HFF-Myc (cell line): ENCODE measurements at places on chromosomes 3 and 15.

- DNase-seq = no peak
Measured at GRCh38 chr3:10367506-10367905, 46.6 kb upstream of the SEC13 start.

GRCh38 chr15:64044300-64045100 lies 1.8 kb downstream of the DAPK2 start:
- no peak for DNase-seq

- no peak for DNase-seq
Measured at GRCh38 chr3:63753567-63753966, 65.5 kb upstream of the C3orf49 start.

- DNase-seq = no peak
Measured at GRCh38 chr15:63073497-63074172, 31.1 kb downstream of the TPM1 start.

DNA sequence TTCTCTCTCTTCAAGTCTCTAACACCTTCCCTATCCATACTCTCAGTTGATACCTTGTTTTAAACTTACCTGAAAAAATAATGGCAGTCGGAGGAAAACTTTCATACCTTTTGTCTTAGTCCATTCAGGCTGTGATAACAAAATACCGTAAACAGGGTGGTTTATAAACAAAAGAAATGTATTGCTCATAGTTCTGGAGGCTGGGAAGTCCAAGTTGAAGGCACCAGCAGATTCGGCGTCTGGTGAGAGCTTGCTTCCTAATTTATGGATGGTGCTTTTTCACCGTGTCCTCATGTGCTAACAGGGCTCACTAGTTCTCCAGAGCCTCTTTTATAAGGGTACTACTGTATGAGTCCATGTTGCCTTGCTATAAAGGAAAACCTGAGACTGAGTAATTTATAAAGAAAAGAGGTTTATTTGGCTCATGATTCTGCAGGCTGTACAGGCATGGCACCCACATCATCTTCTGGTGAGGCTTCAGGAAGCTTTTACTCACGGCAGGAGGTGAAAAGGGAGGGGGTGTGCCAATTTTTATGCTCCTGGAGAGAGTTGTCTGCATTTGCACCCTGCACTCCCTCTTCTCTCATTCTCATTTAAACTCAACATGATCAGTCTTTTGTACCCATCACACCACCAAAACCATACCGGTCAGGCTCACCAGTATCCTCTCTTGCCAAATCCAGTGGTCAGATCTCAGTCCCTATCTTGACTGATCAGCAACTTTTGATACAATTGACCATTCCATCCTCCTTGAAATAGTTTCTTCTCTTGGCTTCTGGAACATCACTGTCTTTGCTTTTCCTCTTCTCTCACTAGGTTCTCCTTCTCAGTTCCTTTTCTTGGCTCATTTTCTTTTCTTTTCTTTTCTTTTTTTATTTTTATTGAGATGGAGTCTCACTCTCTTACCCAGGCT lies 21.6 kb downstream of the ST6GAL1 start:
- DNase-seq = no peak

GRCh38 chr3:135084405-135084804 lies 289.3 kb downstream of the EPHB1 start:
- no peak for DNase-seq

GRCh38 chr15:65132878-65133547 lies 595 bp downstream of the PDCD7 start:
- DNase-seq = no peak

DNA sequence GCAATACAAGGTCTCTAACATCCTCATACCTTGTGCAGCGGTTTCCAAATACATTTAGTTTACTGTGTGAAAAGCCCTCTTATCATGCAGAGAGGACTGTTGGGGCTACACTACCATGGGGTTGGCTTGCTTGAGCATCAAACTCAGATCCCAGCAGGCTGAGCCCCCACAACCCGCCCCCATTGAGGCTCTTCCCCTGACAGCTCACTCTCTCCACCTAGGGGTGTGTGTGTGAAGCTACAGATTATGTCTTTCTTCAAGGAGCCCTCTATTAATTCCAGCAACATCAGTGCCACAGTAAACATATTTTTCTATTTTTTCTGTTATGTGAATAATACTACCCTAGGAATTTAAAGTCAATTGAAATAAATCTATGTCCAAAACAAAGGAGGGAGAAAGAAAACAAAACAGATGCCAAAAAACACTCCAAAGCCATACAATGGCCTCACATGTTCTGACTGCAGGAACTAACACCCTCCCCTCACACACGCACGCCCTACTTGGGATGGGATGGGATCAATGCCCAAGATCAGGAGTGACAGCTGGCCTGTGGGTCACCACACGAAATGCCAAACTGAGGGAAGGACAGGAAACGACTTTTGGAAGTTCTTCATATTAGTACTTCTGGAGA lies 14.7 kb downstream of the TM4SF4 start:
- no peak for DNase-seq

GRCh38 chr15:49558929-49559328 lies 61.7 kb downstream of the FAM227B start:
- DNase-seq = no peak
